ENCODE measurements at places on chromosomes 16 and 17. TPM values are rescaled to one million over a fixed set of nuclear protein-coding genes. Genes with fewer than 3 reads are reported as not detected.

HSD11B2 gene
- not detected for total RNA-seq

NPIPA2 gene
- total RNA-seq = 0.43 TPM

ABI3 gene
- total RNA-seq = not detected

RND2 gene
- not detected for total RNA-seq

DNAAF1 gene
- not detected for total RNA-seq

CDRT15L2 gene
- not detected for total RNA-seq

CLEC18C gene
- total RNA-seq = not detected

SHISA6 gene
- not detected for total RNA-seq

ACBD4 gene
- 2.7 TPM for total RNA-seq

SP6 gene
- total RNA-seq = not detected

MT1H gene
- total RNA-seq = not detected

TK1 gene
- total RNA-seq = 288 TPM

PRSS33 gene
- not detected for total RNA-seq

OR3A2 gene
- not detected for total RNA-seq

ZSCAN10 gene
- not detected for total RNA-seq

PPL gene
- total RNA-seq = 0.07 TPM

AOC2 gene
- 0.36 TPM for total RNA-seq

CTRB2 gene
- not detected for total RNA-seq

MYO15A gene
- total RNA-seq = not detected

KRT9 gene
- total RNA-seq = not detected

PSMD7 gene
- 283 TPM for total RNA-seq

CACNG3 gene
- total RNA-seq = not detected

NXPH3 gene
- total RNA-seq = 0.36 TPM

CA7 gene
- not detected for total RNA-seq

SPATA22 gene
- not detected for total RNA-seq

SEPTIN1 gene
- total RNA-seq = not detected

FZD2 gene
- total RNA-seq = 29.6 TPM

SLC25A10 gene
- total RNA-seq = 77.6 TPM

SGF29 gene
- 4.6 TPM for total RNA-seq

SCGB1C2 gene
- total RNA-seq = not detected

MLYCD gene
- 1.3 TPM for total RNA-seq

KCNH6 gene
- total RNA-seq = not detected

TRPV3 gene
- 0.07 TPM for total RNA-seq

CCDC78 gene
- 0.59 TPM for total RNA-seq

KRTAP1-3 gene
- total RNA-seq = not detected

CMTM2 gene
- not detected for total RNA-seq

SPECC1 gene
- 12.7 TPM for total RNA-seq

RHOT1 gene
- 114 TPM for total RNA-seq

C16orf92 gene
- total RNA-seq = not detected

SNAI3 gene
- total RNA-seq = not detected

CCL16 gene
- not detected for total RNA-seq

NOTUM gene
- total RNA-seq = 0.66 TPM

SAMD14 gene
- total RNA-seq = not detected

SLC16A13 gene
- total RNA-seq = 0.96 TPM

EPN3 gene
- total RNA-seq = not detected

ADAM11 gene
- total RNA-seq = 0.72 TPM

TBC1D3D gene
- not detected for total RNA-seq

PHF23 gene
- 34.4 TPM for total RNA-seq

CSF3 gene
- total RNA-seq = not detected

MYOCD gene
- total RNA-seq = not detected

MT1B gene
- not detected for total RNA-seq

HBA2 gene
- not detected for total RNA-seq

GGT6 gene
- total RNA-seq = not detected

GAST gene
- not detected for total RNA-seq
